ENCODE measurements at places on chromosomes 3 and 15.

DNA sequence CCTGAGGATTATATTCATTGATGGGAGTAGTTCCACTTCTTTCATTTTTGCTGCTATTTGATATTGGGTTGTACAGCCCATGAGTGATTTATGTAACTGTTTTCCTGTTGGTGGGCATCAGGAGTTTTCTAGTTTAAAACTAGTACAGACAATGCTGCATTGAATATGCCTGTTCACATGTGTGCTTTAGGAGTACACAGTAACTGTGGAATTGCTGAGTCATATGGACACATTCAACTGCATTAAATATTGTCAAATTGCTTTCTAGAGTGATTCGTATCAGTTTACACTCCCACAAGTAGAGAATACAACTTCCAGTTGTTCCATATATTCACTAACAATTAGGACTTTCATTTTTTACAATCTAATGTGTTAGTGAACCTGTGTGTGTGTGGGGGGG is 59.8 kb upstream of the THSD4 start:
- no peak for DNase-seq

GRCh38 chr3:122944671-122945161 is 82.8 kb downstream of the SEMA5B start:
- no peak for DNase-seq

DNA sequence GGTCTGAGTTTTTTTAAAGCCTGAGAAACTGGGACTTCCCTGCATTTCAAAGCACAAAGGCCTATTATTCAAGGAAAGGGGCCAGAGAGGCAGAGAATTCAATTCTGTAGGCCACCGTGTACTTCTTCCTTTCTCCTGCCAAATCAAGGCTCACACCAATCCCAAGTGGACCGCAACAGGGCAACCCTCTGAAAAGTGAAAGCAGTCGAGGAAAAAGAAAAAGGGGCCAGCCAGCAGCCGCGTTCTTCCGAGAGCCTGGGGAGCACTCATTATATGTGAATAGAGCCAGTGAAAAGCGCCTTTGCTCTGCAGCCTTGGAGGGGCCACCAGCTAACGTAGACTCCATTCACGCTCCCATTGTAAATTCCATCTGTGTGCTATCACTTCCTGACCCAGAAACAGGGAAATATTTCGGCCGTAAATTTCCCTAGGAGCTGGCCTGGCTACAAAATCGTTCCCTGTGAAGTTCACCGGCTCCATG is 45.9 kb upstream of the THUMPD3 start:
- no peak for DNase-seq

DNA sequence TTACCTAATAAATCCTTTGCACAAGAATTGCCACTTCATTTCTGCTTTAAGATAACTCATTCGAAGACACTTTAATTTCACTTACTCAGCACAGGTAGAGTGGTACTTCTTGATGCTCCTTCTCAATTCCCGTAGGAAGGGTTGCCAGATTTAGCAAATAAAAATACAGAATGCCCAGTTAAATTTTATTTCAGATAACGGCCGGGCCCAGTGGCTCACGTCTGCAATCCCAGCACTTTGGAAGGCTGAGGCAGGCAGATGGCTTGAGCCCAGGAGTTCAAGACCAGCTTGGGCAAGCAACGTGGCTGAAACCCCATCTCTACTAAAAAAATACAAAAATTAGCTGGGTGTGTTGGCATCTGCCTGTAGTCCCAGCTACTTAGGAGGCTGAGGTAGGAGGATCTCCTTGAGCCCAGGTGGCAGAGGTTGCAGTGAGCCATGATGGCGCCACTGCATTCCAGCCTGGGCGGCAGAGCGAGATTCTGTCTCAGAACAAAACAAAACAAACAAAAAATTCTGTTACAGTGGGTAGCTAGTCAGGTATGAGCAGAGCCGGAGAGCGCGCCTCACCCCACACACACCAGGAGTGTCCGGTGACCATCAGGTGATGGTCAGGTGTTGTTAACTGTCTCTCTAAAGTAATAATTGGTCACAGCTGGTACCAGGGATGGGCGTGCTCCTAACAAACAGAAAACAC is 92.8 kb downstream of the DNAH12 start:
- no peak for DNase-seq

DNA sequence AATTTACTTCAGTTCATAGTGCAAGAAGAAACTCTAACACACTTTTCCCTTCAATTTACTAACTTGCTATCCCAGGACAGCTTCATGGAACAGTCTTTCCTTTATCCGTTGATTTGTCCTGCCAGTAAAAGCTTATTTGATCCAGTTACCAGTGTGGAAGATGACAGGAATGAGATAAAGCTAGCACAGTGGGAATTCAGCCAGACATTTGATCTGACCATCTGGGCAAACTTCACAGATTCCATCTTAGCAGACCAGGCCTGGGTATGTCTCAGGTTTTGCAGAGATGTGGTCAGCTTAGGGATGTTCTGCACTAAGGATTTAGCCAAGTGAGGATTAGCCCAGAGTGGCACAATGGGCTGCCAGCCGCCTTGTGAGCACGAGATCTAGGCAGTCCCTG is 19.7 kb downstream of the CEMIP start:
- DNase-seq, result peak; percentile 31

- DNase-seq, result no peak
Measured at GRCh38 chr3:38583688-38584087, 65.8 kb downstream of the SCN5A start.

- DNase-seq, result no peak
Measured at GRCh38 chr3:69180869-69181591, 58.6 kb upstream of the LMOD3 start.

- no peak for DNase-seq
Measured at GRCh38 chr3:124986192-124987143, 51.9 kb upstream of the MUC13 start.

GRCh38 chr3:14689247-14689980 is 14.5 kb downstream of the C3orf20 start:
- no peak for DNase-seq

GRCh38 chr3:12349895-12350811 is 61.3 kb downstream of the PPARG start:
- DNase-seq, result no peak

DNA sequence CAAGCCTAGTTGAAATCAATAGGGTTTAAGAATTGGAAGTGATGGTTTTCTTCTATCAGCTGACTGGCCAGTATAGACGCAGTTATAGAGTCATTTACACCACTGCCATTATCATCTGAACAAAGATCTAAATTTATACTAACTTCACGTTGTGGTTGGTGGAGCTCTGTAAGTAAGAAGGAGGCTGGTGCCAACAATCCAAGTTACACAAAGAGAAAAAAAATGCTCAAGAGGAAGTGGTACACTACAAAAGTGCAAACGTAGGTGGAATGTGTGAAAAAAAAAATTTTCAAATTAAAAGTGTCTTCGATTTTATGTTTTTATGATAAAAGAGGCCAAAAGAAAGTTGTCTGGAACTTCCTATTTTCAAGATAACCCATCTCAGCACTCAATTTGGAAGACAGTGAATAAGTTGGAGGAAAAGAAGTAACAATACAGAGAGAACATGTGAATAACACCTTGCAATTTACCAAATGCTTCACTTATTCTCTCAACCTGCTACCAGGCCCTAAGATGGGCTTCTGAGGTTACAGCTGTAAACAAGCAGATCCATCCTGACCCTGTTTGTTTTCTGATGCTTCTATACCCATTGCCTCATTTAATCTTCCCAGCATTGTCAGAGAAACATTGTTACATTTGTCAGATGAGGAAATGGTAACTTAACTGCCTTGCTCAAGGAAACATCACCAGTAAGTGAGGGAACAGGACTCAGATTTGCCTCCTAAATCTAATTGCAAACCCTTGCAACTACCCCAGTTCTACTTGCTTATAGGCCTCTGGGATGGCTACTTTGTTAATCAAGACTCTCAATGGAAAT is 12.0 kb upstream of the TASOR start:
- no peak for DNase-seq

- DNase-seq, result no peak
Measured at GRCh38 chr15:71349736-71350526, 234.7 kb downstream of the THSD4 start.

GRCh38 chr15:59137566-59137965 is 32.6 kb downstream of the CCNB2 start:
- DNase-seq, result no peak

- DNase-seq, result no peak
Measured at GRCh38 chr15:38667890-38668850, 103.6 kb upstream of the RASGRP1 start.

DNA sequence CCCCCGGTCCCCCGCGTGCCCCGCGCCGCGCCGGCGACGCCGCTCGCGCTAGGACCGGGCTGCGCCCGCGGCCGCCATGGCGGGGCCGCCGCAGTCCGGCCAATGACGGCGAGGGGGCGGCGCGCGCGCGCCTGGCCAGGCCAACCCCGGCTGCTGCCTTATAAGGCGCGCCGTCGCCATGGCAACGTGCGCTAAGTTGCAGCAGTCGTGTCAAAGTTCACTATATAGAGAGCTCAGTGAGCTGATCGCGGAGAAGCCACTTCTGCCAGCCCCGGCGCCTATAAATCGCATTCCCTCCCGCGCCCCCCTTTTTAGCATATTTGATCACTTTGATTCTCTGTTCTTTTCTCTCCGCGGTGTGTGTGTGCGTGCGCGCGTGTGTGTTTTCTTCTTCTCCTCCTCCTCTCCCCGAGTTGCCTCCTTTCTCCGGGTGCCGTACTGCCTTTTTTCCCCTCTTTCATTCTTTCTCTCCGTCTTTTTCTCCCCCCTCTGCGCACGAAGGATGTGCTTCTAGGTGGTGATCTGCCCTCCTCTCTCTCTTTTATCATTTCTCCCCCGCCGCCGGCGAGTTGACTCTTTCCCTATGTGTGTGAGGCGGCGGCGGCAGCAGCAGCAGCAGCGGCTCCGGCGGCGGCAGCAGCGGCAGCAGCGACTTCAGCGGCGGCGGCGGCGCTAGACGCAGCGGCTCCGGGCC is at the start of gene NR2F2:
Gene NR2F2 (plus strand): TSS at position 251 of the 694 bp plus-strand sequence. CDS start 1,406 bp downstream, outside the sequence.
- no peak for DNase-seq

DNA sequence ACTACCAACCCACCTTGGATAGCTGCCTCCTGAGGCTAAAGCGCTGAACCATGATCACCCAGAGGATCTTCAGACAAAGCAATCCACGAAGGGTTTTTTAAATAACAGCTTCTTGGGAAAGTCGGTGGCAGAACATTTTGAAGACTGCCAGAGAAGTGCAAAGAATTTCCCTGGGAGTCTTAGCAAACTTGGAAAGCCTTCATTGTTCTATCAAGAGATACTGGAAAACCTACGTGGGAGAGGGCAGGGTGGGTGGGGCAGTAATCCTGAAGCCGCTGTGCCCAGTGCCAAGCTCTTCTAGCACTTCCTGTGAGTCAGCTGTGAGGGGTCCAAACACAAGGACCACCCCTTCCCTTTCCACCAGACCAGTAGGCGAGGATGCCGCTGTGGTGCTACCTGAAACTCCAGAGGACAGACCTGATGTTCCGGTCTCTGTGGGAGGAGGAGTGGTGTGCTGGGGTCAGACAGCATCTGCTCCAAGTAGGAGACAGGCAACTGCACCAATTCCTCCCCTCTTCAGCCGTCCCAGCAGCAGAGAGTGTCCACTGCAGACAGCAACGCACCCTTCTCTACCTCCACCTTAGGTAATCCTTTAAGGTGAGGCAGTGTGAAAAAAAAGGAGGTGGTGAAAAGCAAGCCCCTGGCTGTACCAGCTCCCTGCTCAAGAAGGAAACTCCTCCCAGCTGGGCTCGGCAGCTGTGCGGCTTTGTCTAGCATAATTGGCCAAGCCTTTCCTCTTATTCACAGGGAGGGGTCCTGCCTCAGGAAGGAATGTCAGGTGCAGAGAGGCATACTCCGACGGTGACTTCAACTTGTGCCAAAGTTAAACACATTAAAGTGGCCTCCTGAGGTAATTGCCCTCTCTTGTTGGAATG is 99.0 kb downstream of the TMCC1 start:
- no peak for DNase-seq

- no peak for DNase-seq
Measured at GRCh38 chr3:115975353-115975752, 352.0 kb downstream of the GAP43 start.

DNA sequence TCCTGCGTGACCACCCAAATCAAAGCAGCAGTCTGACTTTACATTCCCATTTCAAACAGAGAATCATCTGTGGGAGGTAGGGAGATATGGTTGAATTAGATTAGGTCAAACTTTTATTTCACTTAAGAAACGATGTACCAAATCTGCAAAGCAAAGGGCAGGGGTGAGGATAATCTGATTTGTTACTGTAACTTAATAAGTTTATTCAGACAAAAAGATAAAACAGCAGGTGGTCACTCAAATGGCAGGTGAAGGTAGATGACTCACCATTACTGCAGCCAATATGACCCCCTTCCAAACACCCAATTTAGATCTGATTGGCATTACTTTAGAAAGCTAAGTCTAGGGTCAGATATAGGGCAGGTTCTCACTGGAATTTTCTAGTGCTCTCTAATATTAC is 651.0 kb upstream of the NAALADL2 start:
- no peak for DNase-seq

- no peak for DNase-seq
Measured at GRCh38 chr3:13878281-13879101, 1.4 kb downstream of the WNT7A start.

GRCh38 chr3:60147249-60147950 is 1097.6 kb upstream of the CFAP20DC start:
- no peak for DNase-seq

- DNase-seq, result no peak
Measured at GRCh38 chr3:81406318-81406717, 355.1 kb downstream of the GBE1 start.

All from cerebellar nuclear complex (tissue), 1 donor.